ENCODE measurements at places on chromosomes 13 and 19.
A peak's percentile ranks its signal among the peaks of the same experiment; 100 is the strongest.

DNA sequence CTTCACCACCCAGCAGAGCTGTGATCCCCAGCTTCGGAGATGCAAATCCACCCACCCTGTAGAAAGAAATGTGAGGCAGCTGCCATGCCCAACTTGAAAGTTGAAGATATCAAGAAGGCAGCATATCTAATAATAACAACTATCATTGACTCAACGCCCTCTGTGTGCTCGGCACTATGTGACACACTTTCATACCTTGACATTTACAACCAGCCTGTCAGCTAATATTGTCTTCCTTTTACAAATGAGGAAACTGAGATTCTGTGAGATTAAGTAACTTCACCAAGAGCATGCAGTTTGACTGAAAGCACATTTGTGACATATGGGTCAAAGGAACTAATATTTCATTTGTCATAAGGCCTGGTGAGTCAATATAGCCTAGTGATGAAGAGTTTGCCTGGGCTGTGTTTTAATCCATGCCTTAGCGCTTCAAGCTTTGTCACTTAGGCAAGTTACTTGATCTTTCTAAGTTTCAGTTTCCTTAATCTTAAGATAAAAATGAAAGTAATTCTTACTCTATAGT lies 137.0 kb downstream of the FLT1 start:
- peak; percentile 26 for DNase-seq

DNA sequence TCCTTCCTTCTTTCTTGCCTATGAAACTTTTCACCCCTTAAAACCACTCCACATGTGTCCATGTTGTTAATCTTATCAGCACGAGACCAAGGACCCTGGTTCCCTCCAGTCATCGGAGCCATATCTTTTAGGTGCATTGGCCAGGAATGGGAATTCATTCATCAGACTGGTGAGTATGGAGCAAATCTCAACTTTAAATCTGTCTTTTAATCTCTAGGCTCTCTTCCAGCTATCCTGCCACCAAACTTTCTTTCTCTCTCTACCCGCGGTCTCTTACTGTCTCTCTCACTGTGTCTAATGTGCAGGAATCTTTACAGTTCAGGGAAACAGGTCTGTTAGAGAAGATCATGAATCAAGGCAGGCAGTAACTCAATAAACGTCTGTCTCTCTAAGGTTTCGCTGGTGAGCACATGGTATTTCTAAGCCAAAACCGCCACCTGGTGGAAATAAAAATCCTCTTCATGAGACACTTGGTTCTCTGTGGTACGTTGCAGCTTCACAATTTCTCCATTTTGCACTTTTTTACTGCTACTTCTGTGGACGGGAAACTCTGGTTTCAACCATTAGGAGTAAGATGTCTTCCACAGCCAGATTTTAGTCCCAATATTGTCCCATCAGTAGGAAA lies 16.1 kb downstream of the LGALS16 start:
- peak; percentile 77 for DNase-seq

- peak; percentile 81 for DNase-seq
These were observed 1.4 kb downstream of the CIC start for GRCh38 chr19:42270346-42271044.

GRCh38 chr19:42269478-42270345 lies 660 bp downstream of the CIC start:
- no peak for DNase-seq

- no peak for DNase-seq
These were observed 249.9 kb upstream of the GPC6 start for GRCh38 chr13:92976657-92977056.

DNA sequence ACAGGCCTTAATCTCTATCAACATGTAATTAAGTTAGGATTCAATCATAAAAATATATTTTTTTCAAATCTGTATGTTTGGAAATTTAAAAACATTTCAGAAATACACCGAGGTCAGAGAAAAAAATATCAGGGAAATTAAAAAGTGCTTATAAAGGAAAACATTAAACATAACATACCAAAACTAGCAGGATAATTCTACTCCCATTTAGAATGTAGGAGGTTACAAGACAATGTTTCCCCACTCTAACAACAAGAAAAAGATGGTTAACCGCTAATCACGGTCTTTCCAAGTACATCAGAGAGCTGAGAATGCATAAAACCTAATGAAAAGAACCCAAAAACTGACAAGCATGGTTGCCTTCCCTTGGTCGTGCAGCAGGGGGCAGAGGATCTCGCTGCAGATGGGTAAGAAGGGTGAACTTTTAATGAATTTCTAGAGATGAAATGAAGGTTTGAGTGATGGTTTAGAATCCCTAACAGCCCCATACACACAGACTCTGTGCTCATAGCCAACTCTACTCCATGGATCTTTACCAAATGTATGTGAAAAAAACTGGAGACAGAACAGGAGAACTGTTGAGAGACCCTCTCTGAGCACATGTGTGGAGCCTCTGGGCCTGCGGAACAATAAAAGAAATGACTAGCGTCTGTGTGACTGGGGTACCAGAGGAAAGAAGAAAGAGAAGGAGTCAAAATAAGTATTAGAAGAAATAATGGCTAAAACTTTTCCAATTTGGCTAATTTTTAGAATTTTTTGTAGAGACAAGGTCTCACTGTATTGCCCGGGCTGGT lies 51.3 kb upstream of the LSM14A start:
- peak; percentile 58 for DNase-seq

DNA sequence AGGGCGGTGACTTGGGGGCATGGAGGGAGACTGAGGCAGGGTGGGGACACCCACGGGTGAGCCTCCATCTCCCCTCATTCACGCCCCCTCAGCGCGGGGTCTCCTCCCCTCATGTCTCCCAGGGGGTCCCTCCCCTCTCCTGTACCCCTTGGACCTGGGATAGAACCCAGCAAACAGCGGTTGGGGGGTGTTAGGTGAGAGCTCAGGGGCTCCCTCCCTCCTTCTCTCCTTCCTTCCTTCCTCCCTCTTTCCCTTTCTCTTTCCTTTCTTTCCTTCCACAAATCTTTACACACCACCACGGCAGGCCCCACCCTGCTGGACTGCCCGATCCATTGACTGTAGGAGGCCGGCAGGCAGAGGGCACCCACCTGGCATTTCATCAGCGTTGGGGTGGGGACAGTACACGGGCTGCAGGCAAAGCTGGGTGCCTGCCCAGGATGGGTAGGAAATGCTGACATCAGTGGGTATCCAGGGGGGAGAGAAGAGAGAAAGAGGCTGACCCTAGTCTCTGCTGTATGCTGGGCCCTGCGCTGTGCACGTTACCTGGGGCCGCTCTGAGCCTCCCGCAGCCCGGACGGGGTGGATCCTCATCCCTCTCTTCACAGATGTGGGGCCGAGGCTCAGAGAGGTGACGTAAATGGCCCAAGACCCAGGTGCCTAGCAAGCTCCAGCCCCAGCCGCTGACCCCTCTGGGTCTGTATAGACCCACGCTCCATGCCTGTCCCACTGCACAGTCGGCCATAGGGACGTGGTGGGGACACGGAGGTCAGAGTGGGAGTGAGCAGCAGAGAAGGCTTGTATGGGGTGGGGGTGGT lies 3.5 kb downstream of the SSC5D start:
- DNase-seq: no peak

GRCh38 chr13:34522808-34523207 lies 419.3 kb upstream of the NBEA start:
- no peak for DNase-seq

DNA sequence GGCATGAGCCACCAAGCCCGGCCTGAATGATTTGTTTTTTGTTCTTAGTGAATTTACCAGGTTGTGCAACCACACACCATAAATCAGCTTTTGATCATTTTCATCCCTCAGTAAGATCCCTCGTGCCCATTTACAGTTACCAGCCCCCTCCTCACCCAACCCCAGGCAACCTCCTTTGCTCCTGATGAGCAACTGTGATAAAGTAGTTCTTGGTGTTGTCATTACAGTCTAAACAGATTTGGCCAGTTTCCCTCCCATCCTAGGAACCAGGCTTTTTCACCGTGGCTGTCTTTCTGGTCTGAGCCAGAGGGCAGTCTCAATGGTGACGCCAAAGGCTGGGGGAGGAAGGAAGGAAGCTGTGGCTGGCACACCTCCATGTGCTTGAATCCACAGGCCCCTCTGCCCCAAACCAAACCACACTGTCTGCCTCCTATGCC lies 61.2 kb upstream of the WDFY2 start:
- peak; percentile 72 for DNase-seq

- no peak for DNase-seq
These were observed 5.3 kb upstream of the PROZ start for GRCh38 chr13:113152984-113153809.

DNA sequence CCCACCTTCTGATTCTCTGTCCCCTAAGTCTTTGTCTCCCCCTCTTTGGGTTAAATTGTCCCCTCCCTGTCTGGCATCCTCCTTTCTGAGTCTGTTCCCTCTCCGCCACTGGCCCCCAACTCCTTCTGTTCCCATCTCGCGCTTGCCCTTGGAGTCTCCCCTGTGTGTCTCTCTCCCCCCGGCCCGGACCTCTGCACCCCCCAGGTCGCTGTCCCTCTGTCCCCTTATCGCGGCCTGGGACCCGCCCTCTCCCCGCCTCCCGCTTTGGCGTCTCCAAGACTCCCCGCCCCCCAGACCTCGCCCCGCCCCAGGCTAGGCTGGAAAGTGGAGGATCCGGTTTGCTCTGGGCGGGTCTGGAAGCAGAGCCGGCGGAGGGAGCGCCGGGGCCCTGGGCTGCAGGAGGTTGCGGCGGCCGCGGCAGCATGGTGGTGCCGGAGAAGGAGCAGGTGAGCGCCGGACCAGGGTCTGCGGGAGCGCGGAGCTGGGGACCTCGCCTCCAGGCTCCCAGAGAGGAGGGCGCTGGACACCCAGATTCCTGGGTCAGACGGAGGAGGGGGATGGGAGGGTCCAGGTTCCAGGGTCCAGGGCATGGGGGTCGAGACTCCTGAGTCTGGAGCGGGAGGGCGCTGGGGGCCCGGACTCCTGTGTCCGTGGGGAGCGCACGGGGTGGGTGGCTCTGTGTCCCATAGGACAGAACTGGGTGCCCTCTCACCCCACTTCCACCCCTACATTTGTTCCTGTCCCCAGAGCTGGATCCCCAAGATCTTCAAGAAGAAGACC lies at the start of gene TRPM4:
TSS of gene TRPM4 (plus strand) at position 348 of the 780 bp plus-strand sequence. CDS start at position 423, 75 bp downstream.
- peak; percentile 57 for DNase-seq

GRCh38 chr19:55449469-55449868 lies 6.4 kb upstream of the SHISA7 start:
- no peak for DNase-seq

DNA sequence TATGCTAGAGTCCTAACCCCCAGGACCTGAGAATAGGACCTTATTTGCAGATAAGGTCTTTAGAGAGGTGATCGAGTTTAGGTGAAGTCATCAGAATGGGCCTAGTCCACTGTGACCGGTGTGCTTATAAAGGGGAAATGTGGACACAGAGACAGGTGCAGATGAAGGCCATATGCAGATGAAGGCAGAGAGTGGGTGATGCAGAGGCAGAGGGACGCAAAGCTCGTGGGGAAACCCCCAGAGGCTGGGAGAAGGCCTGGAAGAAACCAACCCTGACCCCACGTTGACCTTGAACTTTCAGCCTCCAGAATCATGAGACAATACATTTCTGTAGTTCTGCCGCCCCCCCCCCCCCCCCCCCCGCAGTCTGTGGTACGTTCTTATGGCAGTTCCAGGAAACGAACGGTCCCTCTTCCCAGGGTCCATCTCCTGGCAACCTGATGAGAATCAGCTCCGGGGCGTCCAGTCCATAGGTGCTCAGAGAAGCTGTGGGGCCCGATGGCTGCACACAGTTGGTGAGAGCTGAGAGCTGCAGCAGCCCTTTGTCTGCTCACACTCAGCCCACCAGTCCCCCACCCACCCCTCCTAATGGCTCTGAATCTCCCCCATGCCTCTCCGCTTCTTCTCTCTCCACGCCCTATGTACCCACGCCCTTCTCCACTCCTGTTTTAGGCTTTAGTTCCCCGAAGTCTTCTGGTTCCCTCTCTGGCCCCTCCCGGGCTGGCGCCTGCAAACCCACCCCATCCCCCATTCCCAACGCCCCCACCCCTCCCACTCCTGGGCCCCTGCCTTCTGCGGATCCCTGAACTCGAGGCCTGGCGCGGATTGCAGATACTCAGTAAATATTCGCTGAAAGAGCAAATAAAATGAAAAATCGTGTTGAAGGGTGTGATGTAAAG lies 218.3 kb upstream of the MAB21L1 start:
- no peak for DNase-seq
